ENCODE measurements at places on chromosomes 7 and 10.
A peak's percentile ranks its signal among the peaks of the same experiment; 100 is the strongest.

DNA sequence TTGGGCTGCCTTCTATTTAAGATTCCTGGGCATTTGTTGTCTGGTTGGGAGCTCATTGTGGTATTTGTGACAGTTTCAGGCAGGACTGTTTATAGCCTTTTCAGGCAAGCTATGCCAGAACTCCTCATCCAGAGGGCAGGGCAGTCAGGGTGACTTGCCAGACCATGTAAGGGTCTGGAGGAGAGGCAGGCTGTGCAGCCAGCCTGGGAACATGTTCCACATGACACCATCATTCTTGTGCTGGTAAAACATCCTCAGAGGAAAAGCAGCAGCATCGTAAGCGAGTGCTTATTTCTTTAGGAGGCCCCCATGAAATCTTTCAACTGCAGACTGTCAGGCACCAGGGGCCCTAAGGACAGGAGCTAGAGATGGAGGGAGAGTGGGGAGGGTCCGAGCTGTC lies 44.0 kb upstream of the SORBS1 start:
- no peak for DNase-seq

- no peak for DNase-seq
These were observed 9.2 kb downstream of the AKR1B1 start for GRCh38 chr7:134449680-134450079.

GRCh38 chr7:40965016-40965415 lies 737.9 kb downstream of the INHBA start:
- DNase-seq = no peak

GRCh38 chr10:92268748-92269147 lies 22.1 kb downstream of the CPEB3 start:
- no peak for DNase-seq

DNA sequence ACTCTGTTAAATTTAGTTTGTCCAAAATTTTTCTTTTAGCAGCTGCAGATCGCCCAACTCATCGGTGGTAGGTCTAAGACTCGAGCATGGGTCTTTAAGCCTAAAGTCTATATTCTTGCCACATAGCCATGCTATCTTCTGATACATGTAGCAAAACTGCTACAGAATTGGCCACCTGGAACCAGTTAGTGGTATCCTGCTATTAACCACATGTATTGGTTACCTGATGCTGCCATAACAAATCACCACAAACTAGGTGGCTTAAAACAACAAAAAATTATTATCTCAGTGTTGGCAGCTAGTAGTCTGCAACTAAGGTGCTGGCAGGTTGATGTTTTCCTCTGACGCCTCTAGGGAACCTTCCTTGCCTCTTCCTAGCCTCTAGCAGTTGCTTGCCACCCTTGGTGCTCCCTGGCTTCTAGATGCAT lies 96.7 kb upstream of the PIK3CG start:
- no peak for DNase-seq

GRCh38 chr7:129499999-129500398 lies 2.3 kb upstream of the SMKR1 start:
- no peak for DNase-seq

GRCh38 chr10:71309919-71310318 lies 9.1 kb upstream of the SLC29A3 start:
- no peak for DNase-seq

DNA sequence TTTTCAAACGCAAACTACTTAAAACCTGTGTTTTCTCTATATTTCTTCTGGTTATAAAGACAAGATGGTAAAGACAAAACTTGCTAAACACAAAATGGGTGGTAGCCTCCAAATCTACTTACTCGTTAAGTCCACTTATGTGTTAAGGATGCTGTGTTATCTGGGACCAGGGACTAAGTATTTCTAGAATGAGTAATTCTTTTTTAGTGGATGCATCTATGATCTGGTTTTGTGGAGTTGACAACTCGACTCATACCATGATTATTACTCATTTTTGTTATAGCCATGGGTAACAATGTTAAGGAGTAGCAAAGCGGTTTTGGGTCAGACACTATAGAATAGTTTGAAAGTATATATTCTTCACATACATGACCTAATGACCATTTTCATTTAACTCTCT lies 239.5 kb upstream of the FOXP2 start:
- no peak for DNase-seq

DNA sequence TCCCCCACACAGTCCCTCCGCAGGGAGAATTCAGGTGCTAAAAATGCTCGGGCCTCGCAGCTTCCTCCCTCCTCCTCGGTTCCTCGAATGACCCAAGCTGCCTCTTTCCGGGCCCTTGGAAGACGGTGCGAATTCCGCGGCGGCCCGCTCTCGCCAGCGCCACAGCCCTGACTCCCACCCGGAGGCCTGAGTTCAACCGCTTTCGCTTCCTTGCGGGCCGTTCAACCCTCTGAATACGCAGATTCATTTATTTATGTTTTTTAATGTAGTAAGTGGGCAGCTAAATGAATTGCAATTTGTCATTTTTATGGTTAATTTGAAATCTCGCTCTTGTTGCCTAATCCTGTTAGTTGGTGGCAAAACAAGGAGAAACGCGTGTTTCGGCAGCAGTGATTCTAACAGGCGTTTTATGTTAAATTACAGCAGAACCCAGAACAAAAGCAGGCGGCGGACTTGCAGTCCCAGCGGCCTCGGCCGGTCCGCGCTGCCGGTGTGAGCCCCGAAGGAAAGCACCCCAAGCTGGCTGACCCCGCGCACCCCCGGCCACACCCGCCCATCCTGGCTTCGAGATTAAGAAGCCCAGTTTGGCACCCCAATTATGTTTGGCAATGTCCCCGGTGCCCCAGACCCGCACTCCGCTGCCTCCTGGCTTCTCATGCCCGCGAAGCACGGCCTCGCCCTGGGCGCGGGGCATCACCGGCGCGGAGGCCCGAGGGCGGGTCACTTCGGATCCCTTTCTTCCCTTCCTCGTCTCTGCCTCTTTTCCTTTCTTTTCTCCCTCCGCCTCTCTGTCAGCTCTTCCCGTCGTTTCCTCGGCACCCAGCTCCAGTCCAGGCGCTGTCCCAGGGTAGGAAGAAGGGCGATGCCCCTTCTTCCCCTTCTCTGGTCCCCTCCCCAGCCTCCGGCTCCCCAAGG lies 75.9 kb downstream of the INSIG1 start:
- DNase-seq = no peak

- no peak for DNase-seq
These were observed 41.2 kb upstream of the VCL start for GRCh38 chr10:73956476-73957359.

DNA sequence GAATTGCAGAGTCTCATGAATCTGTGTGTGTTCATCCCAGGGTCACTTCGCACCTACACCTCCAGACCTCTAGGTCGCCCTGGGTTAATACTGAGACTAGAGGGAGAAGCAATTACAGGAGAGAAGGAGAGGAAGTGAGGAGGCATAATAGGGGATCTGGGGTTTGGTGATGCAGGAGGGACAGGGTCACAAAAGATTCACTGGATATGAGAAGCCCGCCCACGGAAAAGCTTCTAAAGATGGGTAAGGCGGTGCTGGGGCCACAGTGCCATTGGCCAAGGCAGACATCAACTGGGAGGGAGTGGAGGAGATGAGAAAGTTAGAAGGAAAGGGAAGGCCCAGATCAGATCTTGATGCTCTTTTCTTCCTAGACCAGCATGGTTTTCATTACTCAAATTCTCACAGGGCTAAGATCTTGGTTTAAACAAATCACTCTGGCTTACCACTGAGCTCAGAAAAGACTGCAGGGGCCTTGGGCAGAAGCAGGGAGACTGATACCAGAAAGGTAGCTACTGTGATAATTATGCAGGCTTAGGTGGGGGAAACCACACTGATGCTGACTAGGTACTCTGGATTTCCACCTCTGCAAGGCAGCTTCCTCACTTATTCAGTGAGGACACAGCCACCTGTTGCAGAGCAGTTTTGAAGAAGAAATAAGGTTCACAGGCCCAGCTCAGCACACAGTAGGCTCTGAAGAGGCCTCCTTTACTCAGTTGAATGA lies 17.4 kb upstream of the ZNF273 start:
- DNase-seq = no peak

DNA sequence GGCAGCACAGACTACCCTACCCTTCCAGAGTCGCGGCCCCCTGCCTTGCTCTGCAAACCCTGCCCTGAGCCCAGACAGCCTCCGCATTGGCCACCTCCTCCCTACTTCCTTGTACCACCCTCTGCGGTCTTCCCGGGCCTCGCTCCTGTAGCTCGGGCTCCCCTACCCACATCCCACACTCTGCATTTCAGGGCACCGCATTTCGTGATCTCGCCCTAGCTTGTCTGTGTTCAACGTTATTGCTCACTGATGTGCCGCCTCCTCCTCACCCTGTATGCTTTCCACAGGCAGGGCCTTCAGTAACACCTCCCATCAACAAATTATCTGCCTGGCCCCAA lies 6.6 kb downstream of the PDIA4 start:
- DNase-seq = no peak

DNA sequence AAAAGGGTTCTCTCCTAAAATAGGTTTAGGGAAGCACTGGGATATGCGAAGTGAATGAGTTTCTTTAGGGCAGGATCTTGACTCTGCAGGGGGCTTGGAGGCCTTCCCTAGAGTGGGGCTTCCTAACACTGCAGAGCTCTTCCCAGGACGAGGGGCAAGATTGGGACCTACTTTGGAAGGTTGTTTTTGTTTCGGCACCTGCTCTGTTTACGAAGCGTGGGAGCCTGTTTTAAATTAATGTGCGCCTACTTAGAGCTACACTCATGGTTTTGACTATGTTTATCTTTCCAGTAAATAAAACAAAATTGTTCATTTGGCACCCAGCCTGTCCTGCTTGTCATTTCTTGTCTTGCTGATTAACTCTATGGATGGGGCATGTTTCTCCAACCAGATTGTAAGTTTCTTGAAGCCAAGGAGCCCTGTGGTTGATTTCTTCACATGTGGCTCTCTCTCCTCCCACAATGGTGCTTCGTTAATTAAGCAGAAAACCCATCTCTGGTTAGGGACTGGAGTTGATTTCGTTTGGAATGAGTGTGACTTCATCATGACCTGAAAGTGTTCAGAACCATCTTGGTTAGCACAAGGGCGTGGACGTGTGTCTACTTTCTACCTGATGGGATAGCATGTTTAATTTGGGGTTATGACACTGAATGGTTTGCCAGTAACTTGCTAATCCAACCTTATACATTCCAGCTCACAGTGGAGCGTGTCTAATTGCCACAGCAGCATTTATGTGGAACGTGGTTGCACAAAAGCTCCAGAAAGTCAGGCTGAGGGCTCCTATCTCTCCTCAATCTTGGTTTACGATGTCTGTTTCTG lies 98.1 kb downstream of the TCF7L2 start:
- DNase-seq = no peak

DNA sequence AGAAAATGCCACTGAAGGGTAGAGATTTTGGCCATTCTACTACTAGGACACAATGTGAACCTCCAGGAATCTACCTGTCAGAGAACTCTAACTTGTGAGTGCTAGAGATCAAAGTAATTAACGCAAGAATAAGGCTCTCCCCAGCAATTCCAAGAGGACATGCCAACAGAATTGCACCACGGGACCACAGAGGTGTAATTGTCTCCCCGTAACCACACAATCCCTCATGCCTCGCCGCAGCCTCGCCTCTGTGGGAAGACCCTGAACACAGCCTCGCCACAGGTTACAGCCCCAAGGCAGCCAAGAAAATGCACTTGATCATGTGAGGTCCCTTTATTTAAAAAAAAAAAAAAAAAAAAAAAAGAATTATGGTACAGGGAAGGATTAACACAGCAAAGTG lies 29.5 kb downstream of the CDCA7L start:
- no peak for DNase-seq

DNA sequence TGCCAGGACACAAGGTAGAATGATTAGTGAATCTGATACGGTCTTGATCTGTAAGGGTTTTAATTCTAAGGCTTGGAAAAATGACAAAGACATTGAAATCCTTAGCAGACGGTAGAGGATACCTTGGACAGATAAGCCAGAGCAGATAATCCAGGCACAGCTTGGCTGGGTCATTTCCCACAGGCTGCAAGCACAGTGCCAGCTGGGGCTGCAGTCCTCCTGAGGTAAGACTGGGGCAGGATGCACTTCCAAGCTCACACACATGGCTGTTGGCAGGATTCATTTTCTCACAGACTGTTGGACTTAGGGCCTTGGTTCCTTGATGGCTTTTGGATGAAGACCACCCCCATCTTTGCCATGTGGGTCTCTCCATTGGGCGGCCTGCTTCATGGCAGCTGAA lies 63.2 kb upstream of the BMPER start:
- no peak for DNase-seq

GRCh38 chr7:142110638-142111037 lies 880 bp upstream of the MGAM2 start:
- no peak for DNase-seq

DNA sequence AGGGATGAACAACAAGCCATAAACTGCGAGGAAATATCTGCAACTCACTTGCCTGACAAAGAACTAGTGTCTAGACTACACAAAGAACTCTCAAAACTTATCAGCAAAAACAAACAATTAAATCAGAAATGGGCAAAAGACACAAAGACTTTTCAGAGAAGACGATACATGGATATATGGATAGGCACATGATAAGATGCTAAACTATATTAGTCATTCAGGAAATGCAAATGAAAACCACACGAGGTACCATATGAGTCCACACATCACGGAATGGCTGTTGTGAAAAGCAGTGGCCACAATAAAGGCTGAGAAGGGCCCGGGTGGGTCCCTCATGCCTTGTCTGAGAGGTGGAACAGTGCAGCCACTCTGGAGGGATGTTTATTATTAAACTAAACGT lies 267.8 kb downstream of the WDR37 start:
- no peak for DNase-seq

DNA sequence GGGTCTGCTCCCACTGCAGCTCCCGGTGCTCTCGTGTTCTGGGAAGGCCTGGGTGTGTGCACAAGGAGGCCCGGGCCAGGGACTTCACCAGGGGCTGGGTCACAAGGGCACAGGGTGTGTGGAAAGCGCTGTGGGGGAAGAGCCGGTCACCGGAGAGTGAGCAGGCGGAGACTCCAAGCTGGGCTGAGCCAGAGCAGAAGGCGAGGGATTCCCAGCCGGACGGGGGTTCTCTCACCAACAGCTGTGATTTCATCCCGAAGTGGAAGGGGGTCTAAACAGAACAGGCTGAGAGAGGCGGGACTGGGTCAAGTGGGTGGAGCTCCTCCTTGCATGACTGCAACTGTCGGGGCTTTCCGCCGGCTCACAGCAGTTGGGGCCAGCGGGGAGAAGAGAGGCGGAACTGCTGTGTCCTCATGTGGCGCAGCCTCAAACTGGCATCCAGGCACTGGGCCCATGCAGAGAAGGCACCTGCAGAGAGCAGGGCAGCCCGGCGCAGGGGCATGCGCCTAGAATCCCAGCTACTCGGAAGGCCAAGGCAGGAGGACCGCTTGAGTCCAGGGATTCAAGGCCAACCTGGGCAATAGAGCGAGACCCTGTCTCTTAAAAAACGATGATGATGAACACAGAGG lies 7.6 kb upstream of the ORAI2 start:
- DNase-seq = peak; percentile 71

DNA sequence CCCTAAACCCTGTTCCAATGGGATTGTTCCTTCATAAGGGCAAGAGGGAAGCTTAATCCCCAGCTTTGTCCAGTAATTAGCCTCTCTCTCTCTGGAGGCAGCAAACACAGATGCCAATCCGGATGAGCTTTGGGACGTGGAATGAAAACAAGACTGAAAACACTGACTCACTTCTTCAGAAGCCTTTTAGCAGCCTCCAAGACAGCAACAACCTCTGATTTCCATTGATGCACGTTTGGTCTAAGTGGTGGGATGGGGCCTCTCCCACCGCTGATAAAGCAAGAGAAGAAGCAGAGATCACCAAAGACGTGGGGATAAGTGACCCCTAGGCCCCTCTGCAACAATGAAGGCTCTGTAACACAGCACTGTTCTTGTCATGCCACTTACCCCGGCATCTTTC lies 5.8 kb upstream of the GFRA1 start:
- no peak for DNase-seq

Data from stimulated activated CD8-positive, alpha-beta memory T cell treated with anti-CD3 and anti-CD28 coated beads, Interleukin-15, amount 100 ng/mL, for 4 hours (primary cell).